COLO829 (cell line): ENCODE measurements at places on chromosomes 4 and X.

DNA sequence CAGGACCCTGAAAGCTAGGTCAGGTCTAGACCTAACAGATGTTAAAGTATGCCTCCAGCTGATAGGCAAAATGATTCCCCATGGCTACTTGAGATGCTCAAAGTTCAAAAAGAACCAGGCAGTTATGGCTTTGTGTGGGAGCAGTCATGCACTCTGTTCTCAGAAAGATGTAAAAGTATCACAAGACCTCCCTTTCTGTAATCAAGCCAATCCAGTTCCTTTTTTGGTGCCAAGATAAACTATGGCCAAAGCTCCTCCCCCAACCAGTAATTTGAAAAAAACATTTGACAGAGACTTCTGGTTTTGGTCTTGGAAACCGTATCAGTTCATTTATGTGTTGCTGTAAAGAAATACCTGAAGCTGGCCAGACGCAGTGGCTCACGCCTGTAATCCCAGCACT lies 340.9 kb downstream of the CHIC1 start:
- DNase-seq: no peak

GRCh38 chr4:38125816-38126215 lies 165.6 kb downstream of the PTTG2 start:
- DNase-seq: no peak

DNA sequence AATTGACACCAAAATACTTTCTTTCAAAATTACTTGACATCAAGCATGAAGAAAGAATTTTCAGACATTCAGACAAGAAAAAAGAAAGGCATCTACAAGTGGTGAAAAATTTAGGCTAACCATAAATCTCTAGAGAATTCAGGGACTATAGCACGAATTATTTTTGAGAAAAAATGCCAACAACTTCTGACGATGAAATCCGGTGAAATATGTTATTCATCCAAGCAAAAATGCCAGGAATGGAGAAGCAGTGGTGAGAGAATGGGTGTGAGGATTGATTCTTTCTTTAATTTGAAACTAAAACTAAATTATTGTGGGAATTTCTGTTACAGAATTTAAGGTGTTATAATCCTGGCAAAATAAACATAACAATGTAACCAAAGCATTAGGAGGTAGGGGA lies 69.4 kb upstream of the SORBS2 start:
- no peak for DNase-seq

DNA sequence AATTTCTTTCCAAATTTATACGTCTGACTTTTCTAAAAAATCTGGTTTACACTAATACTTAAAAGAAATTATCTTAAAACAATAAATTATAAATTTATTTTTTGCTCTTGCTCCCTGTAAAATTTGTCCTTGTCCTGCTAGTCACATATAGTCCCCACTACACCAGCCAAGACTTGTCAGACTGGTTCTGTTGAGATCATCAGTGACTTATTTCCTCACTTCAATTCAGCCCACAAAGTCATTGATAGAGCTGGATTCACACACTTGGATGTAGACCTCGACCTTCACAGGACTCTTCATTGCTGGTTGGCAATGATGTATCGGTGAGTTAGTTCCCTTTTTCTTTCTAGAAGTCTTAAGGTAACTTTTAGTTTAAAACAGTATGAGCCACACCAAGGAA lies at the start of gene TMPRSS11E:
TSS of gene TMPRSS11E (plus strand) at position 263 of the 400 bp plus-strand sequence. CDS start at position 313, 50 bp downstream.
- no peak for DNase-seq

- DNase-seq: no peak
Observed at GRCh38 chrX:39682778-39683177, 415.0 kb downstream of the BCOR start.

DNA sequence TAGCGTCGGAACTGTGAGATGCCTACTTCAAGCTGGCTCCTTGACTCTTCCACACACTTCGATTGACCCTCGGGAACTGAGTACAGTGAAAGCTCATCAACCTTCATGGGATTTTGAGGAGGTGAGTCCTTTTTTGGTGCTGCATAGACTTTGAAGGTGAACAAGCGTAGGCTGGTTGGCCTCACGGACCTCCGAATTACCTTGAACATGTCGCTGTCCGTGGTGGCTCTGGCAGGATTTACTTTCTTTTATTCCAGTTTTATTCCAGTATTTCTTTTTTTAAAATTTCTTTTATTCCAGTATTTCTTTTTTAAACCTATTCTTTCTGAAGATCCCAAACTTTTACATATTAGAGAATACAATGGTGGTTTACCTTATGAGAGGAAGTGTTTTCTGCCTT lies 45.2 kb downstream of the YTHDC1 start:
- DNase-seq: no peak

DNA sequence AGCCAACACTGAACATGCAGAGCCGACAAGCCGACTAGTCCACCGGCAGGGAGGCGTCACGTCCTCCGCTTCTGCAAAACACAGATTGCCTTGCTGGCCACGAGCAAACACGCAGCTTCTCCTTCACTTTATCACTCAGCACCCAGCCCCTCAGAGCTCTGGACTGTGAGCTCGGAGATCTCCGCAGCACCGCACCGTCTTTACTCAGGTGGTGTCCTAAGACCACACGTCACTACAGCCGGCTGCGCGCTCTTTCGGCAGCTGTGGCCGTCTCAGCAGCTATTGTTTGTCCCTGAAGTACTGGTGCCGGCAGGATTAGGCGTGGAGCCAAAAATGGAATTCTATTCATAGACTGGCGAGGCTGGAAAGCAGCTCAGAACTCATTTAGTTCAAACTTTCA lies 72.0 kb downstream of the FAT1 start:
- no peak for DNase-seq

- DNase-seq: no peak
Observed at GRCh38 chr4:75249739-75250138, 264.5 kb downstream of the RCHY1 start.

DNA sequence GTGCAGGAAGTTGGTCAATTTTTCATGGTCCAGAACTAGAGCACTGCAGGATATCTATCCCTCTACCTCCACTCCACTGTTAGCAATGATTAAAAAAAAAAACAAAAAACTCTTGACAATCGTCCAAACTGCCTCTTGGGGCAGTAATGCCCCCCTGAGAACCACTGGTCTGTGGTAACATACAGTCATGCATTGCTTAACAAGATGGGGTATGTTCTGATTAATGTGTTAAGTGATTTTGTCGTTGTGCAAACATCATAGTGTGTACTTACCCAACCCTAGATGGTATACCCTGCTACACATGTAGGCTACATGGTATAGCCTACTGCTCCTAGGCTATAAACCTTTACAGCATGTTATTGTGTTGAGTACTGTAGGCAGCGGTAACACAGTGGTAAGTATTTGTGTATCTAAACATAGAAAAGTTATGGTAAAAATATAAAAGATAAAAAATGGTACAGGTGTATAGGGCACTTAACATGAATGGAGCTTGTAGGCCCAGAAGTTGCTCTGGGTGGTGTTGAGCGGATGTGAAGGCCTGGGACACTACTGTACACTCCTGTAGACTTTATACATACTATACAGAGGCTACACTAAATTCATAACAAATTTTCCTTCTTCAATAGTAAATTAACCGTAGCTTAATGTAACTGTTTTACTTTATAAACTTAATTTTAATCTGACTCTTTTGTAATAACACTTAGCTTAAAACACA lies 34.1 kb downstream of the ART3 start:
- no peak for DNase-seq

DNA sequence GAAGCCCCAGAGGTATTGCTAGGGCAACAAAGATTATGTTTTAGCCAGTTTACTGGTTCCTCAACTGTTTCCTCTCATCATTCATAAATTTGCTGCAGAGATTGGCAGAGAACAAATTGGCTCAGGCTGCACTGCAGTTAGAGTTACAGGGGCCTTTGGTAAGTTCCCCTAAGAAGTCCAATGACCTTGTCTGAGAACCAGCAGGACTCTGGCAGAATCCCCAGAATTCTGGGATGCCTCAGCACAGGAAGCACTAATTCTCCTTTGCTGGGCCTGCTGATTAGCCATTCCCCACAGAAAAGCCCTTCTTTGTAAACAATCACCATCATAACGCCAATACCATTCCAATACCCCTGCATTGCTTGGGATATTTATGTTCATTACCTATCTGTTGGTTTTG lies 151.3 kb downstream of the USP46 start:
- no peak for DNase-seq

DNA sequence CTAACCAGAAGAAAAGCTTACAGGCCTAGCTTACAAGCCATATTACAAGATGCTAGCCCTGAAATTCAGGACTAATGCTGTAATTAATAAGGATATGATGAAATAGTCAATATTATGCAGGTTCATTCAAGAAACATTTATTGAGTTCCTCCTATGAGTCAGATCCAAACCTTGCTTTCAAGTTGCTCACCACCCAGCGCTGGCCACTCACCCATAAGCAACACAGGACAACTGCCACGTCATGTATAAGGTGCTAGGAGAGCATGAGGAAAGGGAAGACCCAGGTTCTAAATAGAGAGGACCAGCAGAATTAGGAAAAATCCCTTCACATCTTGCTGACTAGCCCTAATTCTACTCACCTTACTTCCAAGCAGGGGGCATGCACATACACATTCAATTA lies 23.3 kb downstream of the MAML3 start:
- no peak for DNase-seq

- no peak for DNase-seq
Observed at GRCh38 chr4:186400676-186401075, 134.7 kb downstream of the F11 start.

DNA sequence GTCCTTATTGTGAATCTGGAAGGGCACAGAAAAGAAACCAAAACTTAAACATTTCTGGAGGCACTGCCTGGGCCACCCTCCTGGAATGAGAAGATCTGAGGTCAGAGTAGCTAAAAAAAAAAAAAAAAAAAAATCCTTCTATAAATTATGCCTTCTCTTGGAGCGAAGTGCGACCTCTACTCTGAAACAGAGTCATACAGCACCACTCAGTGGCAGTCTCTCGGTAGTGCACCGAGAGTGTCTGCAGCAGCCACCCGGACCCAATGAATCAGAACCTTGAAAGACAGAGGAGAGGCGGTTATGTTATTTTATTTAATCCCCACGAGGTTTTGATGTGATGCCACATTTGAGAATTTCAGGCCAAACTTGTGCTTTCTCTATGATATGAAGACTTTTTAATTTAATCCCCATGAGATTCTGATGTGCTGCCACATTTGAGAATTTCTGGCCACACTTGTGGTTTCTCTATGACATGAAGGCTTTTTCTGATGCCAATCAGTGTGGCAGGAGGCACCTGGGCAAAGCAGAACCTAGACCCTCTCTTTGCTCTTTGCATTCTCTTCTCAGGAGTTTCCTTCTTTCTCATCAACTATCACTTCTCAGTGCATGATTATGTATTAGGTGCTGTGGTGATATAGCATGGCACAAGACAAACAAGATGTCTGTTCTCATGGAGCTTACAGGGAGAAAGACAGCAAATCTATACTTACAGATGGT lies 5.6 kb upstream of the CT47C1 start:
- DNase-seq: peak; percentile 58

- no peak for DNase-seq
Observed at GRCh38 chr4:112881842-112882241, 167.6 kb upstream of the ANK2 start.

DNA sequence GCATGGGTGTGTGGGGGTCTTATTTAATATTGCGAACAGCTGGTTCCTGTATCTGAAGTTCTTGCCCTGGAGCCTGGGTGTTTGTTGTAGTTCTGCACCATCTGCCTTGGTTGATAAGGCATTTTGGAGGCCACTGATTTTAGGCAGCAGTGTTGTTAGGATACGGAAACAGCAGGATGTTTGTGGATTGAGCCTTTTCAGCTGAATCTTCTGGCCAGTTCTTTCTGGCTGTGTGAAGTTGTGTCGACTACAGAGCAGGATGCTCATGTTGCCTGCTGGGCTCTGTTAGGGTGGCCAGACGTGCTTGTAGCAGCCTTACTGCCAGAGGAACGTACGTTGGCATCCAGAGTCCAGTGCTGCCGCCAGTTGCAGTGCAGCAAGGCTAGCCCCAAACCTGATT lies 134.2 kb downstream of the PTTG2 start:
- no peak for DNase-seq

DNA sequence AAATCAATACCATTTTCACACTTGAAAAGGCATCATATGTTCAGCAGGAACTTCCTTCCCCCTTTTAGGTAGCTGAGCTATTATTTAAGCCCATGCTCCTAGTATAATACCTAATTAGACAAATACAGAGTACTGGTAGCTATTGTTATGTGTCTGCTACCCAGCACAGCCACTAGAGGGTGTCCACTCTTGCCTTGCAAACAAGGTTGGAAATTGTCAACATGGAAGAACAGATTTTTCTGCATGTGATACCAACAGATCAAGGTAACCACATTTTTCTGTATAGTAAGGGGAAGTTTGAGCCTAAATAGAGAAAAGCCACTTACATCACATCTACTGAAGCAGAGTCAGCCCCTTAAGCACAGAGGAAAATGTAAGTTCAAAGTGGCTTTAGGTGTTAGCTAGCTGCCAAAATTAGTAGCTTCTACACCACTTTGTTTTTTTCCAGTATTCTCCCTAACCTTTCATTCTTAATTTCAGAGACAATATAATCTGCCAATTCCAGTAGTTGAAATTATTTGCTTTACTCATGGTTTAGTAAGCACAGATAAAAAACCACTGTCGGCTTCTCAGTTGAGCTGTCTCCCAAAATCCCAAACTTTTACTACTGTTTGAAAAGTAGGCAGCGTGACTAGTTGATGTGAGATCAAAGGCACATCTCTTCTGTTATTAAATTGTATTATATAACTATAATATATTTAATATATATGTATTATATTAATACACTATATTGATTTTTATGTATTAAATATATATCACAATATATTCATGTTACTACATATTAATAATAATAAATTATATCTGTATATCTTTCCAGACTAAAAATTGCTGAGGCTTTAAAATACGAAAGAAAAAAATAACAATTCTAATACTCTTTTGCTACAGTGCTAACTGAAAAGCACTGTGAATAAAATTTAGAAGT lies 38.2 kb downstream of the EDNRA start:
- DNase-seq: peak; percentile 77

- no peak for DNase-seq
Observed at GRCh38 chr4:151417766-151418376, 8.9 kb downstream of the FHIP1A start.

DNA sequence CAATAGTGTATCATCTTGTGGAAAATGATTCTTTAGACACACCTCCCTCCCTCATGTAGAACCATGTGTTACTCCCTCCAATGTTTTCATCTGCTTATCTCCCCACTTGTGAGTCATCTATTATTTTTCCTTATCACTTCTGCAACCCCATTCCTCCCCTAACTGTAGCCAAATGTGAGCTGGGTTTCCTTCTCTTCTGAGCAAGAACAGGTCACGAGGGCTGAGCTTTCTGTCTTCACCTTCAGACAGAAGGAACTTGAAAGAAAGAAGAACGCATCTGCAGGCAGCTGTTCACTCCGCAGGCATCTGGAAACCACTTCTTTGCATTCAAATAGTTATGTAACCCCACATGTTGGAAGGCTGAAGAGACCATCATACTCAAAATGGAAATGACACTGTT lies 1.8 kb downstream of the PPP1R2C start:
- no peak for DNase-seq

GRCh38 chrX:73847991-73848390 lies 285.0 kb downstream of the CHIC1 start:
- no peak for DNase-seq
